ENCODE measurements at places on chromosomes 4 and X. TPM values are rescaled to one million over a fixed set of nuclear protein-coding genes. Genes with fewer than 3 reads are reported as not detected.

Gene PASD1
- total RNA-seq = not detected

Gene BEND2
- 2.6 TPM for total RNA-seq

Gene STPG2
- total RNA-seq = 0.19 TPM

Gene SMC1A
- total RNA-seq = 32.5 TPM

Gene IL1RAPL2
- total RNA-seq = not detected

Gene PRRG3
- not detected for total RNA-seq

Gene MBTPS2
- 15.4 TPM for total RNA-seq

Gene APLN
- 0.31 TPM for total RNA-seq

GRCh38 chrX:129637217-129638109 is 17.3 kb downstream of the APLN start:
- peak; percentile 13 for DNase-seq

DNA sequence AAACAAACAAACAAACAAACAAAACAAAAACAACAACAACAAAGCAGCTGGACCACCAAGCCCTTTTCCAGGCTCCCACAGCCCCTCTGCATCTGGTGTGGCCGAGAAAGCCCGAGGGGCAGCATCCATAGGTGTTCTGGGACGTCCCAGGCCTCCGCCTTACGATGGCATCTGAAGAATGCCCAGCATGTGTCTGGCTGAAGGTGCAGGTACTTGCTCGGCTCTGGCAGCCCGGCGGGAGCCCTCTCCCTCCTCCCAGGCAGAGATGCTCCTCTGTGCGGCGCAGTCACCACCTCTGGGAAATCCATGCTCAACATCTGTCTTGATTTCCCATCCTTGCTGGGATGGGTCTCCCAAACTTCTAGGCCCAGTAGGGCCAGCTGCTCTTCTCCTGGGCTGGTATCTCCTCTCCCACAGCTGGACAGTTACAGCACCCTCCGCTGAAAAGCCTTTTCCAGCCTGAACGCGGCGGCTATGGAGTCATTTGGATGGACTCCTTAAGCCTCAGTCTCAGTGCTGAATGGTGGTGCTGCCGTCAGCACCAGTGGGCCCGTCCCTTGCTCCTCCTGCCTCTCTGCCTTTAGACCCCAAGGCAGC is 4.3 kb downstream of the PSAPL1 start:
- DNase-seq = peak; percentile 22

- DNase-seq = no peak
These were observed 49.8 kb upstream of the CAMK2D start for GRCh38 chr4:113811359-113811758.

DNA sequence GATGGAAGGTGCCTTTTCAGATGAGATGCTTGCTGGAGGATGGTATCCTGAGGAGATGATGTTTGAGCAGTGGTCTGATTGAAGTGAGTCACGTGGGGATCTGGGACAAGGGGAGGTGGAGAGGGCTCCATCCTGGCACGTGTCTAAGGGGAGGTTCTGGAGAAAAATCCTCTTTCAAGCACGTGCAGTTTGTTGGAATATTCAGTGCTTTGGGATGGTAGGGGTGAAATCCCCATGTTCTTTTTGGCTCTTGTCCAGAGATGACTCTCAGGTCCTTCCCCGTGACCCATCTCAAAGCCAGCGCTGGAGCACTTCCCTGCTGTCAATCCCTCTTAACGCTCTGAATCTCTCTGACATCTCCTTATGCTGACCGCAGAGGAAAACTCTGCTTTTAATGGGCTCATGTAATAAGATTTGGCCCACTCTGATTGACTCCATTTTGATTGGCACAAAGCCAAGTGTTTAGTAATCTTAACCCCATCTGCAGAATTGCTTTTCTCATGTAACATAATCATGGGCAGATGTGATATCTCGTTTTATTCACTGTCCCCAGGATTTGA is 10.8 kb upstream of the KLKB1 start:
- no peak for DNase-seq

DNA sequence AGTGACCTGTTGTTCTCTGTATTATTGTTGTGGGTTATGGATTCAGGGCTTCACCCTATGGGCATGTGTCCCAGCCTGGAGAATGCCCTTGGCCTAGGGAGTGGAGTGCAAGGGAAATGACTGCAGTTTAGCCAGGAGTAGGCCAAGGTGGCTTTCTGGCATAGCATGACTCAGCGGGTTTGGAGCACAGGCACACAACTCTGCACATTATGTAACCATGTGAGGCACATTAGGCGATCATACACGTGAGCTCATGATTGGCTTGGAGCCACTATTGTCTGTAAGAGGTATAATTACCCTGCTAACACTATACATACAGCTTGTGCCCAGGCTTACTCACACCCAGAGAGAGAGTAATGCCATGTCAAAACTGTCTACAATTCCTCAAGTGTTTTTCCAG is 35.1 kb upstream of the TACR3 start:
- DNase-seq = peak; percentile 35

- DNase-seq = peak; percentile 38
These were observed 1735.1 kb downstream of the PCDH7 start for GRCh38 chr4:32455231-32455630.

- DNase-seq = no peak
These were observed 732.6 kb upstream of the LCORL start for GRCh38 chr4:18754180-18754579.

DNA sequence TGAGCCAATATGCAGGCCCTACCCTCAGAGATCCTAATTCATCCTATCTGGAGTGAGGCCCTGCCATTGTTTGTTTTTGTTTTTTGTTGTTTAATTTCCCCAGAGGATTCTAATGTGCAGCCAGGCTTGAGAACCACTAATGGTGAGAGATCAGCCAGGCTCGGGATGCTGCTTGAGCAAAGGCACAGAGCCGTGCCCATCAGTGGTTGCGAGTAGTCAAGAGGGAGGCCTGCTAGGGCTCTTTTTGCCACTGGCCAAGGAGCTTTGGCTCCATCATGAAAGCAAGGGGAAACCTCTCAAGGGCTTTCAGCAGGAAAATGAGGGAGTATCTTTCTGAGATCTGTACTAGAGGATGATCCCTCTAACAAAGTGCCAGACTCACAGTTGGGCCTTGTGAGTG is 2.7 kb downstream of the TCEANC start:
- no peak for DNase-seq

- peak; percentile 62 for DNase-seq
These were observed 147.1 kb downstream of the NHS start for GRCh38 chrX:17521871-17522693.

DNA sequence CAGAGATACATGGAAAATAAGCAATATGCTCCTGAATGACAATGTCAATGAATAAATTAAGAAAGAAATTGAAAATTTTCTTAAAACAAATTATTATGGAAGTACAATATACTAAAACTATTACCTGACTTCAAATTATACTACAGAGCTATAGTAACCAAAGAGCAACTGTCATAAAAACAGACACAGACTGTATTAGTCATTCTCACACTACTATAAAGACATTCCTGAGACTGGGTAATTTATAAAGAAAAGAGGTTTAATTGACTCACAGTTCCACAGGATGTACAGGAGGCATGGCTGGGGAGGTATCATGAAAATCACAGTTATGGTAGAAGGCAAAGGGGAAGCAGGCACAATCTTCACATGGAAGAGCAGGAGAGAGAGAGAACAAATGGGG is 60.0 kb upstream of the CYSLTR1 start:
- no peak for DNase-seq

DNA sequence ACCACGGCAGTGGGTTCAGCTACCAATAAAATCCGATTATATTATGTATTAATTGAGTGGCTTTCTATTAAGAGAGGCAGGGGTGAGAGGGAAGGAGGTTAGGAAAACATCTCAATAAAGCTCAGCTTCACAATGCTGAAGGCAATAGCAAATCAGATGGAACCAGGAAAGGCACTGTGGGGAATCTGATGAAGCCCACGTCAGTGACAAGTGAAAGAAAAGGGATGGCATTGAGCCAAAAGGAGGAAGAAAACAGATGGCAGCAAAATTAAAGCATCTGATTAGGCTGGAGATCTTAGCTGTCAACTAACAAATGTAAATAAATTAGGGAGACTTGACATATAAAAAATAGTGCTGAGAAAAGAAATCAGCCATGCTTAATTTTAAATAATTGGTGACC is 180.9 kb downstream of the RASL11B start:
- DNase-seq = no peak

GRCh38 chr4:81963763-81964020 is 410.1 kb downstream of the HNRNPD start:
- no peak for DNase-seq

DNA sequence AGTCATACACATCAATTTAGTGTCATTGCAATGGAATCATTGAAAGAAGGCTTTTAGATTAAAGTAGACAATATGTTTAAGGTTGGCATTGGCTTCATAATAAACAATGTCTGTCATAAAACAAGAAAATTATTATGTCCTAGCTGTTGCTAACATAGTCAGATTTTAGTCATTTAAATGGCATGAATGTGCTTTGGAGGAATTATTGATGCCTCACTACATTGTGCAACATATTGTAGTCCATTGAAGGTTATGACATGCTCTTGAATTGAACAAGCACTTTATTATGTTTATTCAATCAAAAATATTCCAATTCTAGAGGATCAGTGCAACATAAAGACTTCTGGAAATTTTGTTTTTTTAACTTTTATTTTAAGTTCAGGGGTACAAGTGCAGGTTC is 489.8 kb upstream of the AMOT start:
- DNase-seq = no peak

- no peak for DNase-seq
These were observed 221.0 kb downstream of the PALLD start for GRCh38 chr4:168717847-168718246.

GRCh38 chr4:2767705-2768074 is 11.6 kb upstream of the TNIP2 start:
- DNase-seq = no peak

All from A172 (cell line).